ENCODE measurements at places on chromosomes 12 and 14. TPM values are rescaled to one million over a fixed set of nuclear protein-coding genes. Genes with fewer than 3 reads are reported as not detected.

CIROP gene
- 0.25 TPM for total RNA-seq

RGS6 gene
- not detected for total RNA-seq

CDK2 gene
- total RNA-seq = 28.4 TPM

CAPZA3 gene
- total RNA-seq = not detected

RHEBL1 gene
- total RNA-seq = 0.62 TPM

SLC5A8 gene
- not detected for total RNA-seq

All from uterine smooth muscle cell (primary cell).